CD8-positive, alpha-beta memory T cell (primary cell): ENCODE measurements at places on chromosomes 1 and 21. TPM values are rescaled to one million over a fixed set of nuclear protein-coding genes. Genes with fewer than 3 reads are reported as not detected.

DNA sequence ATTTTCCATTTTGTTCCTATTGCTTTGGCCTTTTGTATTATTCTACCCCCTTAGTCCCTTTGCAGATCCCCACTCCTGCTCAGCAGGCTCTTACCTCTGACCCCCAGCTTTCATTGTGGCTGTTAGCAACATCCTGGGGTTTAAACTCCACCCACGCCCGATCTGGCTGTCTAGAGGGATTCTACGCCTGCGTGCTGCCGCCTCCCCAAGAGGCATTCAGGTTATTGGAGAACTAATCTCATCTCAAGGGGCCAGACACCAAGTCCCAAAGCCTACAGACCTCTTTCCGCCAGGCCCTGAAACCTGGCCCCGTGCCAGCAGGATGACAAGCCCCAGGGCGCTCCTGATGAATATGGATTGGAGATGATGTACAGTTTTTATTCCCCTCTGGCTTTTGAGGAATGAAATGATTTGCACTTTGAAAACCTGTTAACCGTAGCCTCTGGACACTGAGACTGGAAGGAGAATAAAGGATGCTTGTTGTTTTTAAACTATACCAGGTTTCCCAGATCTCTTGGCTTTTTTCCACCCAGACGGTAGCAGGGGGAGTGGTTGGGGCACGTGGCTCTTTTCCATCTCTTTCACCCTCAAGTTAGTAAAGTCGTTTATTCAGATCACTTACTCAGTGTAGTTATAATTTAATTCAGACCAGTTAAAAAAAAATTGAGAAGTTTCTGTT, 14.5 kb upstream of the IKBKE start:
- no peak overlapping the region for H3K4me3 ChIP-seq
- no peaks in the 10 kb centered on the region for H3K27me3 ChIP-seq
- H3K36me3 ChIP-seq = no peaks in the 10 kb centered on the region
- no peak for DNase-seq
- H3K27ac ChIP-seq = no peak overlapping the region

DNA sequence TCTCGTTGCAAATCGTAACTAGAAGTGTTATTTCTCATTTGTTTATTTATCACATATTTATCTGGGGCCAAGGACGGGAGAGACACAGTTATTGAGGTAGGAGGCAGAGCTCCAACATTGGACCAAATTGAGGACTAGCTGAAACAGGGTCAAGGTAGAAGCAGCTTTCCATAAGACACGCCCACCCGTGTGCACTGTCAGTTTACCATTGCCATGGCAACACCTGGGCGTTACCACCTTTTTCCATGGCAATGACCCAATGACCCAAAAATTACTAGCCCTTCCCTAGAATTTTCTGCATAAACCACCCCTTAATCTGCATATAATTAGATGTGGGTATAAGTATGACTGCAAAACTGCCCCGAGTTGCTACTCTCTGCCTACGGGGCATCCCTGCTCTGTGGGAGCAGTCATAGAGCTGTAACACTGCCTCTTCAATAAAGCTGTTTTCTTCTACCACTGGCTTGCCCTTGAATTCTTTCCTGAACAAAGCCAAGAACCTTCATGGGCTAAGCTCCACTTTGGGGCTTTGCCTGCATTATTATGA, 72.7 kb downstream of the FBXO2 start:
- H3K27me3 ChIP-seq = peaks cover 4% of the 10 kb centered on the region
- H3K4me1 ChIP-seq = no peaks in the 10 kb centered on the region
- no peak for DNase-seq
- no peak overlapping the region for H3K27ac ChIP-seq

DNA sequence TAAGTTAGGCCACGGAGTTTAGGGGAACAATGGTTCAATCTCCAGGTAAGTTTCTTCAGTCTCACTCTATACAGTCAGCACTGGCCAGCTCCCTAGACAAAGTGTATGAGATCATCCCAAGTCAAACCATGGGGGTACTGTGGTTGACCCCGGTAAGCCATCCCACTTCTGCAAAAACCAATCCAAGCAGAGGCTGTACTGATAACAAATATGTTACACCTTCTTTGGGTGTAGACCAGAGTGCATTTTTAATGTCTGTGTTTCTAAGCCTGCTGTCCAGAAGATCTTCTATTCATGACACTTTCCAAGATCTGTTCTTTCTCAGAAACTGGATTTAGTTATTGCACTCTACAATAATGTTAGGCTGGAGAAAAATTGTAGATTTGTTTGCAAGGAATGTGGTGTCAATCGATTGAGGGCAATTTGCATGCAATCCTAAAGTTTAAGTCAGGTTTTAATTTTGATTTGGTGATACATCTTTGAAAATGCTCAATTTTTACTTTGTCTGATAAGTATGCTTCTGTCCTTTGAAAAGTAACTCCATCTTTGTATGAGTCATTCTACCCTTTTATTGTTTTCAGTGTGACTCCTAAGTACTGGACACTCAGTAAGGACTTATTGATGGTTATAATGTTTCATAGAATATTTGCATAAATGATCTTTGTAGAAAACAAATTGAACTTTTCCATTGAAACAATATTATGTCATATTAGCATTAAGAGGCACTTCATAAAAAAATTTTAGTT, 152.4 kb downstream of the HLX start:
- no peaks in the 10 kb centered on the region for H3K36me3 ChIP-seq
- no peak overlapping the region for H3K4me3 ChIP-seq
- no peaks in the 10 kb centered on the region for H3K27me3 ChIP-seq
- no peaks in the 10 kb centered on the region for H3K4me1 ChIP-seq

DNA sequence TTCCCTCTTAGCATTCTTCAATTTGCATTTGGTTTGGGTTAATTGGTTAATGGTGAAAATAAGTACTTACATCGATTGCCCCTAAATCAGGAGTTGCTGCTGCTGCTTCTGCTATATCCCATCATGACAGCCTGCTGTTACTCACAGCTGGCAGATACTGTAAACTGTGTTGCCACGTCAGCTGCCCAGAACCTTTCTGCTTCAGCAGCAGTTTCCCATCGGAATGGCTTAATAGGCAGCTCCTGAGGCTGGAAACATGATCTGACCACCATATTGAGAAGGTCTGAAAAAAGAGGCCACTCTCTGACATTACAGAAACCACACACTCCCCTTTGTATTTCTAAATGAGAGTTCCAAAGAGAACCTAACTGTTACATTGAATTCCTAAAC, 14.3 kb upstream of the SEC16B start:
- DNase-seq = no peak
- H3K36me3 ChIP-seq = no peaks in the 10 kb centered on the region
- no peaks in the 10 kb centered on the region for H3K4me1 ChIP-seq
- no peak overlapping the region for H3K27ac ChIP-seq
- no peaks in the 10 kb centered on the region for H3K27me3 ChIP-seq

DNA sequence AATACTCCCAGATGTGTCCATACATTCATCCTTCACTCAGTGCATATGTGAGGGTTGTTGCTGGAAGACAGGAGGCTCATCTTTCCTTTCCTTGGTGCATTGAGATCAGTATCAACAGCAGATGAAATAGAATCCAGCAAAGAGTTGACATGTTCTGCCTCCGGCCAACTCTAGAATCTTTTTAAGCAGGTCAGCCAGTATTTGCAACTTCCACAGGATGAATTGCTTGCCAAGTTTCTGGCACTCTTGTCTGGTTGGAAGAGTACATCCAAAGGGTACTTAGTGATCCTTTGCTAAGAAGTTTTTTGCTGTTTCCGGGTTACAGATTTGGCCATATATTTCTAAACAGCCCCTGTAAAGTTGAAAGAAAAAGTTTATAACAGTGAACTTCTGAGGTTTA, 21.1 kb downstream of the SYNC start:
- no peaks in the 10 kb centered on the region for H3K4me1 ChIP-seq
- no peak for DNase-seq
- peaks cover 54% of the 10 kb centered on the region for H3K36me3 ChIP-seq
- H3K27ac ChIP-seq = no peak overlapping the region

Gene PMF1
- 88.3 TPM for total RNA-seq

Gene PRAMEF14
- total RNA-seq = not detected

DNA sequence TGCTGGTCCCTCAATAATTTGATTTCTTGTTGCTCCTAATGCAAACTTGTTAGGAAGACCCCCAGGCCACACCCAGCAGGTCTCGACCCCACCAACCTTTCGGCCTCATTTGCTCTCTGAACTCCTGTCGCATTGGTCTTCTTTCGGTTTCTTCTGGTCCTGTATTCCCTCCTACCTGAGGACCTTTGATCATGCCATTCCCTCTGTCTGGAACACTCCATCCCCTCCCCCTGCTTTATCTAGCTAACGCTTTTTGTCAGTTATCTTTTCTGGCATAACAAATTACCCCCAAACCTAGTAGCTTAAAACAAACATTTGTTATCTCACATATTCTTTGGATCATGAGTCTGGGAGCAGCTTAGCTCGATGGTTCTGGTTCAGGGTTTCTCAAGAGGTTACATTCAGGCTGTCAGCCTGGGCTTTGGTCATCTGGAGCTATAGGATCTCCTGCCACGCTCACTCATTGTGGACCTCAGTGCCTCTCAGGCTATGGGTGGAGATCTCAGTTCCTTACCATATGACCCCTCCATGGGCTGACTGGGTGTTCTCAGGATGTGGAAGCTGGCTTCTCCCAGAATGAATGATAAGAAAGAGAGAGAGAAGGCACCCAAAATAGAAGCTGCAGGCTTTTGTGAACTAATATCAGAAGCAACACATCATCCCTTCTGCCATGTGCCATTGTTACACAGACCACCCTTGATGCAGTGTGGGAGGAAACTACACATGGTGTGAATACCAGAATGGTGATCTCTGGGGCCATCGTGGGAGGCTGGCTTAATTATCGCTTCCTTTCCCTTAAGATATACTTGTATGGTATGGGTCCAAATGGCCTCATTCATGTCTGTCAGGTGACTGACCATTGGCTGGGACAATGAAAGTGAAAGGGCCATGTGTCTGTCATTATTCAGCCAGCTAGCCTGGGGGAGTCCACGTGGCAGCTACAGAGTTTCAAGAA, 29.1 kb upstream of the BCAR3 start:
- no peaks in the 10 kb centered on the region for H3K36me3 ChIP-seq
- DNase-seq = no peak
- H3K27me3 ChIP-seq = no peaks in the 10 kb centered on the region
- H3K4me3 ChIP-seq = no peak overlapping the region
- no peak overlapping the region for H3K27ac ChIP-seq

DNA sequence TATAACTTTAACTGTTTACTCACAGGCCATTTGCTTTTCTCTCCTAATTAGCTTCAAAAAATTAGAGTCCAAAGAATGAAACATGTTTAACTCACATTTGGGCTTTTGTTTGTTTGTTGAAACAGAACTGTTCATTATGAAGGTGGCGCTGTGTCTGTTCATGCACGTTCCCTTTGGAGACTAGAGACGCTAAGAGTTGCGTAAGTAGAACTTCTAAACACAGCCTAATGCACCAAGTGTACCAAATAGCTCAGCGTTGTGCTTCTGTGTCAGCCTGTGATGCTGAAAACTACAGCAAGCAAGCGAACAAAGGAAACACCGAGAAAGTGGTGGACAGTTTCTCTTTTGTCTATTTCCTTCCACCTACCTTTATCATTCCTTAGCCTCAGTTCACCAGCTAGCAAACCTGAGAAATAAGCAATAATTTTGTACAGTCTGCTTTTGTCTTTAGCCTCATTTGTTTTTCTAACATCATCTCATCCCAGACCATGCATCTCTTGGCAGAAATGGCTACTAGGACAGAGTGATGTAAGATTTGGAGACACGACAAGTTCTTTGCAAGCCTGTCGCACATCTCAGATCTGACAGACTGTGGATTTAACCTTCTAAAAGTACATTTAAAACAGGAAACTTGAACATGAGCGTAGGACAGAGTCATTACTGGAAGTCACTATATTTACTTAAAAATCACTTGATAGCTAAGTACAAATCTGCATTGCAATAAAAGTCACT, 375.1 kb downstream of the RYR2 start:
- H3K4me1 ChIP-seq = peaks cover 7% of the 10 kb centered on the region
- H3K27ac ChIP-seq = no peak overlapping the region
- H3K27me3 ChIP-seq = no peaks in the 10 kb centered on the region
- H3K36me3 ChIP-seq = no peaks in the 10 kb centered on the region

GRCh38 chr1:198749279-198749678, 110.4 kb downstream of the PTPRC start:
- peaks cover 84% of the 10 kb centered on the region for H3K36me3 ChIP-seq
- H3K4me1 ChIP-seq = peaks cover 18% of the 10 kb centered on the region
- no peak overlapping the region for H3K4me3 ChIP-seq
- no peaks in the 10 kb centered on the region for H3K27me3 ChIP-seq
- no peak for DNase-seq

Gene FAM167B
- 0.63 TPM for total RNA-seq

DNA sequence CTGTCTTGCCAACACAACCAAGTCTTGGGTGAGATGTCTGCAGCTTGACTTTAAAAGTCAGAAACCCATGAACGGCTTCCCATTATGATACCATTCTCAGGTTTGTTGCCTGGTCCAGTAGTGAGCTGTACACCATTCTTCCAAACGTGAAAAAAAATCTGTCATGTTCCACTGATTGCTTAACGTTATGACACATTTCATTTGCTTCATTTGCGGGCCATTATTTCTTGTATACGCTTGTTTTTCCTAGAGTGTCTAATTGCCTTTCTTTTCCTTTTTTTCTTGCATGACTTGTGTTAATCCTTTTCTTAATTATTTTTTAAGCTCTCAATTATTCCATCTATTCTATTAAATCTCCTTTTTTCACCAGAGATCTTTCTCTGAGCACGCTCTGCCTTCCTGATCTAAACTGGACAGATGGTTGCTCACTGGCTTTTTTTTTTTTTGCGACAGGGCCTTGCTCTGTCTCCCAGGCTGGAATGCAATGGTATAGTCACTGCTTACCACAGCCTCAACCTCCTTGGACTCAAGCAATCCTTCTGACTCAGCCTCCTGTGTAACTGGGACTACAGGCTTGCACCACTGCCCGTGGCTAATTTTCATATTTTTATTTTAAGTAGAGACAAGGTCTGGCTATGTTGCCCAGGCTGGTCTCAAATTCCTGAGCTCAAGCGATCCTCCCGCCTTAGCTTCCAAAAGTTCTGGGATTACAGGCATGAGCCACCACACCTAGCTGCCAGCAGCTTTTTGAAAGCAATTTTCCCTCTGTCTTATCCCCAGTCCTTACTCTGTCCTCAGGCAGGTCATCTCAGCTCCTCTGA, 31.7 kb upstream of the CAMTA1 start:
- no peaks in the 10 kb centered on the region for H3K36me3 ChIP-seq
- no peaks in the 10 kb centered on the region for H3K27me3 ChIP-seq
- no peak overlapping the region for H3K27ac ChIP-seq
- no peak overlapping the region for H3K4me3 ChIP-seq
- no peaks in the 10 kb centered on the region for H3K4me1 ChIP-seq

- no peak overlapping the region for H3K27ac ChIP-seq
- H3K4me3 ChIP-seq = no peak overlapping the region
- H3K27me3 ChIP-seq = no peaks in the 10 kb centered on the region
- no peaks in the 10 kb centered on the region for H3K4me1 ChIP-seq
These were observed 83.1 kb downstream of the CLIC4 start for GRCh38 chr1:24828183-24828886.

GRCh38 chr1:165395478-165395877, 39.0 kb upstream of the LMX1A start:
- peaks cover 7% of the 10 kb centered on the region for H3K27me3 ChIP-seq
- no peaks in the 10 kb centered on the region for H3K36me3 ChIP-seq
- H3K4me1 ChIP-seq = peaks cover 16% of the 10 kb centered on the region
- H3K4me3 ChIP-seq = no peak overlapping the region
- DNase-seq = no peak
- H3K27ac ChIP-seq = no peak overlapping the region
